ENCODE measurements at places on chromosomes 7 and 10.

GRCh38 chr7:75842836-75843446 lies 29.3 kb upstream of the CCL24 start:
- DNase-seq = peak; percentile 54

GRCh38 chr10:104321725-104322415 lies 16.4 kb downstream of the ITPRIP start:
- DNase-seq = no peak

- DNase-seq = peak; percentile 54
Observed at GRCh38 chr10:110498982-110499795, 1.5 kb downstream of the DUSP5 start.

DNA sequence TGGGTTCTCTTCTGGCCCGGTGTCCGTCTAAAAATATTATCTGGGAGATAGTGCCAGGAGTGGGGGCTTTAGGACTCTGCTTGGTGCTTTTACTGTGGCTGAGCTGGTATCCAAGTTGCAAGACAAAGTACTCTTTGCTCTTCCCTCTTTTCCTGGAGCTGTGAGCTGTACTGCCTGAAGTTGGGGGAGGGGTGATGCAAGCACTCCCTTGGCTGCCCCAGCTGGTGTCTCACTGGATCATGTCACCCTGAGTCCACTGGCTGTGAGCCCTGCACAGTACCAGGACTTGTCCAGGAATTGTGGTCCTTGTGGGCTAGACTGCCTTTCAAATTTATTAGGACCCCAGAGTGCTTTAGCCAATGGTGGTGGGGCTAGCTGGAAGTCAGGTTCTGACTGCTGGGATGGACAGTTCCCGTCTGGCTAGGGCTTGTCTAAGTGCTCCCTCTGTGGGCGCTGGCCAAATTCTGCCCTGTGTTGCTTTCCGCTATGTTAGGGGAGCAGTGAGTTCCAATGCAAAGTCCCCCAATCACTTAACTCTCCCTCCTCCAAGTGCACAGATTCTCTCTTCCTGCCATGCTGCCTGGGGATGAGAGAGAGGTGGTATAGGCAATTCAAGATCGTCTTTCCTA lies 13.1 kb downstream of the CC2D2B start:
- no peak for DNase-seq

GRCh38 chr7:81140775-81141174 lies 221.9 kb upstream of the SEMA3C start:
- DNase-seq = no peak

GRCh38 chr7:127894588-127894987 lies 136.6 kb downstream of the LRRC4 start:
- no peak for DNase-seq

DNA sequence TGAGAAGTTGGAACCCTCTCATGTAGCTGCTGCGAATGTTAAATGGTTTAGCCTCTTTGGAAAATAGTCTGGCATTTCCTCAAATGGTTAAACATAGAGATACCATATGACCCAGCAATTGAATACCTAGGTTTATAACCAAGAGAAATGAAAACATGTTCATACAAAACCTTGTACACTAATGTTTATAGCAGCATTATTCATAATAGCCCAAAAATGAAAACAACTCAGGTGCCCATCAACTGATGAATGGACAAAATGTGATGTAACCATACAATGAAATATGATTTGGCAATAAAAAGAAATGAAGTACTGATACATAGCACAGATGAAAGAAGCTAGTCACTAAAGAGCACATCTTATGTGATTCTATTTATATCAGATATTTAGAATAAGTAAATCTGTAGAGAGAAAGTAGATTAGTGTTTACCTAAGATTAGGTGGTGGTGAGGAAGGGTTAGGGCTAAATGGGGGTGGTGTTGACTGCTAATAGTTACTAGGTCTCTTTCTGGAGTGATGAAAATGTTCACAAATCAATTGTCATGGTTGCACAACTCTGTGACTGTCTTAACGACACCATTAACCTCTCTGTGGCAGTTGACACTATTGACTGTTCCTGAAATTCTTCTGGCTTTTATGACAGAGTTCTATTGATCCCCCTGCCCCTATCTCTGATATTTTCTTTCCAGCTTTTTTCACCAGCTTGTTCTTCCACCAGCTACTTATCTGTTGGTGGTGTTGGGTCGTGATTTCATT lies 35.2 kb downstream of the VCL start:
- DNase-seq = no peak

DNA sequence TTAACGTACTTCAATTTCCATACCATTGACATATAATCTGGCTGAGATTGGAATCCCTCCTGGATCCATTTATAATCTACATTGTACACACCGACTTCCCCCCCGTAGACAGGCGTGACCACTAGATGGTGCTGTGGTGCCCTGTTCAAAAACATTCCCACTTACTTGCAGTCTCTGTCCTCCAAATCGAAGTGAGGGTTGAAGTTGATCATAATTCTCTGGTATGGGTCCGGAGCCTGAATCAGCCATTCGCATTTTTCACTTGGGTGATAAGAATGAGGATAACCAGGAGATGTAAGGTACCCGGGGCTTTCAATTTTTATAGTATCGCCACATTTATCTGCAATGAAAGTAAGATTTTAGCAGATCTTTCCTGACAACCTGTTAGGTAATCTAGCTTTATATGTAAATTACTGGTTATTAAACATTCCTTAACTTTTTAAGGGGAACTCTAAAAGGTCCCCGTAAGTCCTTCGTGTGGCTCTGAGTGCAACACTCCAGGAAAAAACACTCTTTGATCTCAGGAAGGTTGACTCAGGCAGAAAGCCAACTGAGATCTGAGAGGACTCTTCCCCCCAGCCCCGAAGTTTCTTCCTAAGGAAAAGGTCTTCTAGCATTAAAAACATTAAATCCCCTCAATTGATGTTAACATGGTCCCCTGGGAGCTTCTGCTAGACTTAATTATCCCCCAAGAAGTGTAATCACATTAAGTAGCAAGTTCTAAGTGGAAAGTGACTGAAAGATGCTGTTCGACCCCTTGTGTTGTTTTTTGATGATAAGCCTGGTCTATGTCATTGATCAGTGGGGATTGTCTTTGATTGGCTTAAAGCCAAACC lies 3.7 kb downstream of the NRP1 start:
- peak; percentile 77 for DNase-seq

- peak; percentile 14 for DNase-seq
Observed at GRCh38 chr7:143979359-143979758, 20.8 kb upstream of the OR6B1 start.
